ENCODE measurements at places on chromosomes 16 and 17. TPM values are rescaled to one million over a fixed set of nuclear protein-coding genes. Genes with fewer than 3 reads are reported as not detected.

- no peak for DNase-seq
Measured at GRCh38 chr17:9309216-9309615, 266.4 kb downstream of the STX8 start.

The CTRL gene
- total RNA-seq, result 0.50 TPM

The CCL16 gene
- total RNA-seq, result 22.3 TPM

- DNase-seq, result no peak
Measured at GRCh38 chr16:82195917-82196494, 26.0 kb upstream of the MPHOSPH6 start.

GRCh38 chr16:564690-565418 lies 2.0 kb upstream of the NHLRC4 start:
- no peak for DNase-seq

The KREMEN2 gene
- total RNA-seq, result not detected

The PROCA1 gene
- total RNA-seq, result 0.65 TPM

- DNase-seq, result no peak
Measured at GRCh38 chr17:19705201-19705600, 11.2 kb downstream of the SLC47A2 start.

- DNase-seq, result no peak
Measured at GRCh38 chr17:32141258-32141657, 1.0 kb upstream of the RHOT1 start.

DNA sequence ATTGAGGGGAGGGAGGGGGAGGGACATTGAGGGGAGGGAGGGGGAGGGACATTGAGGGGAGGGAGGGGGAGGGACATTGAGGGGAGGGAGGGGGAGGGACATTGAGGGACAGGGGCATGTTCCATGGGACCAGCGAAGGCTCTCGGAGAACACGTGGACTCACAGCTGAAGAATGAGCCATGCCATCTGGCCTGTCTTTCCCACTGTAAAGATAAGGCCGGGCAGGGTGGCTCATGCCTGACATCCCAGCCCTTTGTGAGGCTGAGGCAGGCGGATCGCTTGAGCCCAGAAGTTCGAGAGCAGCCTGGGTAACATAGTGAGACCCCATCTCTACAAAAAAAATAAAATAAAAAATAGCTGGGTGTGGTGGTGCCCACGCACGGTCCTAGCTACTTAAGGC lies 32.5 kb downstream of the RPH3AL start:
- no peak for DNase-seq

DNA sequence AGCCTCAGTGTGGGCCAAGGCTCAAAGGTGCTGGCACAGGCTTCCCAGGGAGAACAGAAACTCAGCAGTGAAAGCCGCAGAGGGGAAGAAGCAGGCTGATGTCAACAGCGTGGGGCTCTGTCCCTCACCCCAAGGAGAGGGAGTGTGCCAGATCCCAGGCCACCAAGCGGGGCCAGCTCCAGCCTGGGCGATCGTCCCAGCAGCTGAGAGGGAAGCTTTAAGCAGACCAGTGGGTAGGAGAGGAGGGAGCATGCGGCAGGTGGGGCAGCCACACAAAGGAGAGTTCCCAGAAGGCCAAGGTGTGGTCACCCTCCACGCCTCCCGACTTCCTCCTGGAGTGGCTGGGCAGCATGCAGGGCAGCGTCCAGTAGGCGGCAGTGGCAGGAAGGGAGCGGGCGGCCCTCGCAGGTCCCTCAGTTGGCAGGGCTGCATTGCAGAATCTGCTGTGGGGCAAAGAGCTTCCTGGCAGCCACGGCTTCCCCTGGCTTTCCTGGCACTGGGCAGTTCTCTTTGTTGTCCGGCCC lies 6.0 kb downstream of the SYNGR2 start:
- no peak for DNase-seq

- no peak for DNase-seq
Measured at GRCh38 chr16:79430191-79430678, 170.3 kb downstream of the MAF start.

- no peak for DNase-seq
Measured at GRCh38 chr17:61475726-61476125, 23.5 kb downstream of the TBX4 start.

The DPEP2NB gene
- not detected for total RNA-seq

DNA sequence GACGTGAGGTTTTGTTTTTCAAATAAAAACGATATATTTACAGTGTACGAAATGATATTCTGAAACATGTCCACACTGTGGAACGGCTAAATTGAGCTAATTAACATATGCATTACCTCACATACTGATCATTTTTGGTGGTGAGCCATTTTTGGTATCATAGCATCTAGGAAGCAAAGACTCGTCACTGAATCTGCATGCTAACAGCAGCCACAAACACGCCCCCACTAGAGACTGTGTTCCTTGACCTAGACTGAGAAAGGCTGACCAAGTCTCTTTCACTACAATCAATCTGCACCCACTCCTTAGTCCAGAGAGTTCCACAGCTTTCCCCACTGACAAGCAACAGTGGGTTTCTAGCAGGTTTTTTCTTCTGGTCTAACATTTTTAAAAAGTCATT lies 29.5 kb downstream of the NPLOC4 start:
- DNase-seq, result no peak

DNA sequence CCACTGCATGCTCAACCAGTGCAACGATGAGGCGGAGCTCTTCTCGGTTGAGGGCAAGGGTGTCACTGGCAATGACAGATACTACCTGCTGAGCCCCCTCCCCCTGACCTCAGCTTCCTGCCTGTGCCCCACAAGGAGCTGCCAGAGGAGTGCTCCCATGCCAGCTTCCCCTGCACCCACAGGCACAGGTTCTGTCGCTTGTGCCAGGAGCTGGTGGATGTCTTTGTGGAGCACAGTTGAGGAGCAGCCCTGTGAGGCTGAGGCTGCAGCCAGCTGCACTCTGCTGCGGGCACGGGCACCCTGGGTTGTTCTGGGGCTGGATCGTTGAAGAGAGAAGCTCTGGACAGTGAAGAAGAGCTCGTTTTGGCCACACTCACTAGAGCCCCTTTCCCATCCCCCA lies 165.3 kb upstream of the ZNF267 start:
- DNase-seq, result no peak

DNA sequence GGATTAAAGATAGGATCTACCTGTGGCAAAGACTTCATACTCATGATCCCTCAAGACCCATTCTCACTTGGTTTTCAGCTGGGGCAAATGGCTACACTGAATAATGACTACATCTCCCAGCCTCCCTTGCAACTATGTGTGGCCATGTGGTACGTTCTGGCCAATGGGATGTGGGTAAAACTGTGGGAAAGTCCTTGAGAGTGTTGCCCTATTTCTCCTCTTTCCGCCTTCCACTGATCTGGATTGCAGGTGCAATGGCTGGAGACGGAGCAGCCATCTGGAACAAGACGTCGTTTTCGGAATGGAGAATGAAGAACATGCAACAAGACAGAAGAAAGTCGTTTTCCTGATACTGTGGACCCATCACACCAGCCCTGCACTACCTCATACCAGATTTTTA lies 48.5 kb downstream of the HAPSTR1 start:
- DNase-seq, result no peak

- peak; percentile 82 for DNase-seq
Measured at GRCh38 chr16:67546761-67547422, 15.4 kb upstream of the CTCF start.

GRCh38 chr16:75385507-75386152 lies 47.7 kb downstream of the CFDP1 start:
- no peak for DNase-seq

DNA sequence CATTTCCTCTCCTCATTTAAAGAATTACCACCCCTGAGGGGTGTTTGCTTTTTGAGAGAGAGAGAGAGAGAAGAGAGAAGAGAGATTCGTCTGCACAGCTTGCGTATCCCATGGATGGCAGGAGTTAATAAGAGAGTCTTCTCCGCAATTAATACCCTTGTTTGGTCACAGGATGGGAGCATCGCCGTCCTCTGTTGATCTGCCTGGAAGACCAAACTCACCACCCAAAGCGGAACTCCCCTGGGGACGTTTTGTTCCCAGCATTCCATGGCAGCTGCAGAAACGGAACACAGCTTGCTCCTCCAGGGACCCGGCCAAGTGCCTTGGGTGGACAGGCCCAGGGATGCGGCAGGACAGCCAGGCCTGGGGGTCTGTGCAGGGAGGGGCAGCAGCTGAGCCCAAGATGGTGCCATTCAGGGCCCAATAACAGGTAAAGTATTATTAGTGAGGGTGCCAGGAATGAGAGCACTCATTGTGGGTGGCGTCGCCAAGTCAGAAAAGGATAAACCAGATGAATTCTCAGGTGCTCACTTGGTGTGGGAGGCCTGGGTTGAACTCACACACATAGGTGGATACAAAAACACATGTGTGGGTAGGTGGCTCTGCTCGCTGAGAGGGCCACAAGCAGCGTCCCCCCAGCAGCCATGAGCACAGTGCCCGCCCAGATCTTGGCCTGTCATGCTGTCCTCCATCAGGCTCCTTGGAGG lies 83.1 kb downstream of the NT5M start:
- DNase-seq, result no peak

The HSD3B7 gene
- total RNA-seq, result 23.9 TPM

The NPTX1 gene
- not detected for total RNA-seq

DNA sequence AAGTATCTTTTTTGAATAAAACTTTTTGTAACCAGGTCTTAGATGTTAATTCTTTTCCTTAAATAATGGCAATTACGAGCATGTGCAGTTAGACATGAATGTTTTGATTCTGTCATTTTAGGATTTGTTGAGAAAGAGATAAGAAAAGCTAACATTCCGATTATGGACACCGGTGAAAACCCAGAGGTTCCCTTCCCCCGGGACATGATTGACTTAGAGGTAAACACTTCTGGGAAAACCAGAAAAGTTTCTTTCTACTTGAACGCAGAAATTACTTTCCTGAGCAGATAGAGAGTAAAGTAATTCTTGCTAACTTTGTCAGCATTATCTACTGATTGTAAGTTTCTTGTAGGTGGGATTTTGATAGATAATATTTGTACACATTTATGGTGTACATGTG lies 9.2 kb downstream of the ATP6V0A1 start:
- no peak for DNase-seq

DNA sequence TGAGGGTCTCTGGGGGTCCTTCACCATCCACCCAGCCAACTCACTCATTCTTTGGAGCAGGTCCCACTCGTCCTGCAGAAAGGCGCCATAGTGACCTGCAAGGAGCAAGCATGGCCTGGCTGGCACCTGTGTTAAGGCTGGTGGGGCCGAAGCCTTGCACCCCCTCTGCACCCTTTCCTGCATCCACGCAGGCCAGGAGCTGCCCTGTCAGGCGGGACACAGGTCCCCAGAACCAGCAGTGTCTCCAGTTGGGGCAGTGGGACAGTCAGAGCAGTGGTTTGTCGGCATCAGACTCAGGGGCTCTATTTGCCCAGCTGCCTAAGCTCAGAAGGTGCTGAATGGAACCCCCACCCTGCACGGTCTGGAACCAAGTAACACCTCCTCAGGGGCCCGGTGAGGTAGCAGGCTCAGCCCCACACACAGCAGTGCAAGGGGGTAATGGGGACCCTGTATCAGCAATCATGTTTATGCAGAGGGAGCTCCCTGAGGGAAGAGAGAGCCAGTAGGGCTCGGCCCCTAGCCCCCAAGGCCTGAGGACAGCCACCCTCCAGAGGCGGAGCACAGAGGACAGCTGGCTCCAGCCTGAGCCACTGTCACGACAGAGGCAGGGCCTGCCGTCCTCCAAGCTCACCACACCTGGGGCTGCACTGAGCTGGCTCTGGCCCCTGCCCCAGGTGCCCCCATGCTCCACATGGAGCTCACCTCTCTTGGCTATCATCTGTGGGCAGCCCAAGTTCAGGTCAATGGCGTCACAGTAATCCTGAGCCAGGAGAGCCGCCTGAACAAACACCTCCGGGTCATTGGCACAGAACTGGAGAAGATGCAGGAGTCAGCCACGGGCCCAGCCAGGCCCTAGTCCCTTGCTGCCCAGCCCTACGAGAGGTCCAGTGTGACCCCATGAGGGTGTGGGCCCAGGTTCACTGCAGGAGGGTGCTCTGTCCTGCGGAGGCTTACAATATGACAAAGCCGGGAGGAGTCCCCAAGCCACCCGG lies 1.9 kb downstream of the DUS1L start:
- DNase-seq, result no peak

GRCh38 chr17:72555052-72555451 lies 434.2 kb downstream of the SOX9 start:
- DNase-seq, result no peak

The MYO15A gene
- total RNA-seq, result 0.84 TPM
